Melanocyte of skin (primary cell): ENCODE measurements at places on chromosomes 5 and 9. TPM values are rescaled to one million over a fixed set of nuclear protein-coding genes. Genes with fewer than 3 reads are reported as not detected.

The NXNL2 gene
- total RNA-seq: 0.62 TPM in 1 of 2 replicates, not detected in the other

The C9 gene
- total RNA-seq: under 0.01 and 0.34 TPM in 2 replicates

The SPAG8 gene
- 0.67 and 1.7 TPM in 2 replicates for total RNA-seq

The LPCAT1 gene
- 54.0 and 93.4 TPM in 2 replicates for total RNA-seq

The PCDHB16 gene
- under 0.01 TPM in 1 of 2 replicates, not detected in the other for total RNA-seq

The LCN15 gene
- not detected in 2 replicates for total RNA-seq

The DTWD2 gene
- total RNA-seq: 10.7 and 16.4 TPM in 2 replicates

The PCDHA7 gene
- total RNA-seq: under 0.01 TPM in 1 of 2 replicates, not detected in the other

The CD14 gene
- 1.3 and 1.5 TPM in 2 replicates for total RNA-seq
